NCI-H82 (cell line): ENCODE measurements at places on chromosomes 12 and 14.

- peak; percentile 16 for DNase-seq
Measured at GRCh38 chr12:25811656-25812126, 146.8 kb upstream of the RASSF8 start.

- DNase-seq = no peak
Measured at GRCh38 chr12:114661245-114661644, 22.7 kb downstream of the TBX3 start.

DNA sequence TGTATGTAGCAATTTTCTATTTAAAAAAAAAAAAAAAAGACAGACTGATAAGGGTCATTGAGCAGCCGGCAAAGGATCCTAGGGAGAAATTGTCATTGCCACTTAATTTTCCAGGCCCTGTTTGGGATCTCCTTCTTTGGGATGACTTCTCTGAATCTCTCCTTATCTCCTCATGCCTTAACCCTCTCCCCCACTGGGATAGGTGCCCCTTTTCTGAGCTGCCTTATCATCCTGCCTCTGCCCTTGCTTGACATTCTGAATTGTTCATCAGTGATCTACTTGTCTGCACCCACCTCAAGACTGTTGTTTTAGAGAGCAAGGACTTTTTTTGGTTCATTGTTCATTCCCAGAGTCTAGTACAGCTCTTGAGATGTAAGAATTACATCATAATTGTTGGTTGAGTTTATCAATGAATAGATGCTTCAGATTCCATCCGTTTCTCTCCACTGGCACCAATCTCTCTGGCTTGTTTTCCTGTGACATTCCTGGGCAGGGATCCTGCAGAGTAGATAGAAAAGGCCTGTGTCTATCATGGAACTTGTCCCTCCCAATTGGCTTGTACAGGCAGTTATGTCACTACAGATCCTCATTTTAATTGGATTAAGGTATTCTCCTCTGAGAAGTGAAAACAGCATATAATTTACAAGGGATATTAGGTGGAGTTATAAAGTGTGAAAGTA is 42.6 kb downstream of the SOCS2 start:
- no peak for DNase-seq

DNA sequence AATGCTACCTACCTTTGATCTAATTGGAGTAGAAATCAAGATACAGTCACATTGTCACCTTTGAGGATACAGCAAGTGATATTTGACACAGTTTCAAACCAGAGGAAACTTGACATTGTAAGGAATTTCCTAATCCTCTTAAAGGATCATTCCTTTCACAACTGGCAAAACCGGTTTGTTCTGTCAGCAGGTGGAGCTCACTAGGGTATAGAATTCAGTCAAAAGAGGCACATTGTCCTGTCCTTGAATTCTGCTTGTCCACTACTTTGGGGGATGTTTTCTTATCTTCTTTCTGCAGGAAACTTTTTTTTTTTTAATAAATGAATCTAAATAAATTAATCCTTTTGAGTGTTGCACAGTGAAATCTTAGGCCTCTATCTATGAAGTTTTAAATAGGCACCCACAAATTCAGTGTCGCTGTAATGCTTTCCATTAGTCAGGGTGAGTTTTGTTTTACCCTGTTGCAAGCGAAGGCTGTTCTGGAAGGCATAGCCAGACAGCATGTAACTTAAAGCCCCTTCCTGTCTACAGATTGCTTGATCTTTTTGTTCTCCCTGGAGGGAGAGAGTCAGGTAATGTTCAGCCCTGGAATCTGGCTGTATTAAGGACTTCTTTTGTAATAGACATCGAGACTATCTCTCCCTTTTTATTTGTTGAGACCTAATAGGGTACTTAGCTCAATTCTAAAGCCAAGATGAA is 285.0 kb upstream of the RGS6 start:
- DNase-seq = peak; percentile 68

DNA sequence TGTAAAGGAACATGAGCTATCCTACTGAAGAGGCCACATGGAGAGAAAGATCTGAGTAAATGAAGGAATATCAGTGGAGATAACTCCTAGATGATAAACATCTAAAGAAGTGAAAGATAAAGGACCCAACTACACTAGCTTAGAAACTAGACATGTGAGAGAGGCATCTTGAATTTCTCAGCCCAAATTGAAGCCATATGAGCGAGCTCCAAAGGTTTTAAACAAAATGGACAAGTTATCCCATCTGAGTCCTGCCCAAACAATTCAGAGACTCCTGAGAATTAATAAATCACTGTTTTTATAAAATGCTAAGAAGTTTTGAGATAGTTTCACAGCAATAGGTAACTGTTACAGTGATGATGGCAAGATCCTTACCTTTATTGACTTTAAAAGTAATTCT is 438.9 kb downstream of the NAV3 start:
- no peak for DNase-seq

GRCh38 chr14:33150666-33151428 is 212.2 kb downstream of the NPAS3 start:
- no peak for DNase-seq

DNA sequence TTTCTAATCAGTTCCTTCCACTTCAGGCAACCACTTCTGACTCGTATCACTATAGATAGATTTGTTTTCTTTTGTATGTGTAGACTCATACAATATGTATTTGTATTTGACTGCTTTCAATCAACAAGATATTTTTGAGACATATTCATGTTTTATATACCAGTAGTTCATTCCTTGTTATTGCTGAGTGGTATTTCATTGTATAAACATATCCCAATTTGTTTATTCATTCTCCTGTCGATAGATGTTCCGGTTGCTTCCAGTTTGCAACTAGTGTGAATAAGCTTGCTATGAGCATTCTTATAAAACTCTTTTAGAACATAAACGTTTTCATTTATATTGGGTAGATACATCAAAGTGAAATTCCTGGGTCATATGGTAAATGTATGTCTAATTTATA is 119.2 kb downstream of the FIGNL2 start:
- DNase-seq = no peak

GRCh38 chr12:108804271-108804953 is 53.0 kb downstream of the SSH1 start:
- DNase-seq = peak; percentile 49

DNA sequence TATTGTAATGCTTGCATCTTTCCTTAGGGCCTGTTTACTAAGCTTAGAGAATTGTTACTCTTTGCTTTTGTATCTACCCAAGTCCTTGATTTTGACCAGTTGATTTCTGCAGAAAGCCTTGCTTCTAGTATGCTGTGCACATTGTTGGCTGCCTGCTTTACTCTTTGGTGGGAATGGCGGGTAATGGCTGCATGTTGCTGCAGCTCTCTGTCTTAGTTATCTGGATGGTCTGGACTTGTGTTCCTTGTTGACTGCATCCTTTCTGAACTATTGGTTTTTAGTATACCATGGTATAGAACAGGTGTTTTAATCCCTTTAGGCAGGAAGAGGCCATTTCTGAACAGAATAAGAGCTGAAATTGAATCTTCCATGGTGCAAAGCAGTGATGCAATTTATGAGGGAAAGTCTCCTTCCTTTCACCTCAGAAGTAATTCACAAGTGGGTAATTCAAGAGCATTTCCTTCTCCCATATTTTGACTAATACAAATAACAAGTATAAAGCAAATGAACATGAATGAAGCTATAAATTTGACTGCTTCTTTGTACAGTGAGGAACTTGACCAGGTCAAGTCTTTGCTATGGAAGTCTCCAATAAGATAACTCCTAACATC is 466.4 kb downstream of the NPAS3 start:
- DNase-seq = no peak

DNA sequence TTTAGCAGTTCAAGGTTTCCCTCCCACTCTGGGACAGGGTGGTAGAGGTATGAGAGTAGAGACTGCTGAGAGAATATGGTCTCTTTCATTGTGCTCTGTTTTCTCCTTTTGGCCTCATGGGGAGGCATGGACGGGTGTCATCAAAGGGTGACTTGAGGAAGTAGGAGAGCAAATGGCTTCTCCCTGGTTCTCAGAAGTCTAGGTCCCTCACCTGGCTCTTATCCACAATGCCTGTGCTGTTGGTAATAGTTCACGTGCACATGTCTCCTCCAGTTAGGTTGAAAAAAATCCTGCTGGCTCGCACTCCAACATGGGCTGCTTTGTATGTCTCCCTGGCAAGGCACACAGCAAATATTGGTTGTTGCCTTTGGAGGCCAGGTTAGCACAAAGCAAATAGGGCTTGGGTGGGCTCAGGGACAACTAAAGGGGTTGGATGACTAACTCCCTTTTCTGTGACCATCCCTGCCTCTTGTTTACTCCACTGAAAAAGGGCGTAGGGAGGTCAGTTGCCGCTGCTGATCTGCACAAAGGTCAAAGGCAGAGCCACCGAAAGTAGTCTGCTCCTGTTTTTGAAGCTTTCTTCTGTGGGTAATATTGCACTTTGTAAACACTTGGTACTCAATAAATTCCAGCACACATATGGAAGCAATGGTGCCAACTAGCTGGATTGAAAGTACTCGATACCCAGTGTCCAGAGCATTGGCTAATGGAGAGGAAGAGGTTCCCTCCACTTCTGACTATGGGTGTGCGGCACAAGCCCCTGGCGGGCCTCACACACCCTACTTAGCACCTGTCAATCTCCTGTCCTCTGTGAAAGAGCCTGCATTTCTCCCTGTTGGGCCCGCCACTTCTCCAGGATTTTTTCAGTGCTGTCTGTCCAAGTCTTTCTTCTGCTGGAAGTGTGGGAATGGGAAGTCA is 121.8 kb downstream of the SLC38A6 start:
- DNase-seq = peak; percentile 30

DNA sequence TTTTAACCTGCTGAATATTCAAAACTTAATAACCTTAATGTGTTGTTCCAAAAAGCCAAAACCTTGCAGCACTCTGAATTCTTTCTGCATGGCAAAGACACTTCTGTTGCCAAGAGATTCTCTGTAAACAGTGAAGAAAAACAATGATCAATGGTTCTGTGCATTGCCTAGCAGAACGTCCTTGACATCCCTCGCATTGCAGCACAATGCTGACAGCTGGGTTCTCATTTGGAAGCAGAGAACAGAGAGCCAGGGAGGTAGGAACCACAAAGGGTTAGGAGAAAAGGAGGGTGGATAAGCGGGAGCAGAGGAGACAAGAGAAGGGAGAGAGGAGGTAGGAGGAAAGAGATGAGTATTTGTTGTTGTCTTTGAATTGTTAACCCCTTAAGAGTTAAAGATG is 501.1 kb downstream of the NAV3 start:
- no peak for DNase-seq

DNA sequence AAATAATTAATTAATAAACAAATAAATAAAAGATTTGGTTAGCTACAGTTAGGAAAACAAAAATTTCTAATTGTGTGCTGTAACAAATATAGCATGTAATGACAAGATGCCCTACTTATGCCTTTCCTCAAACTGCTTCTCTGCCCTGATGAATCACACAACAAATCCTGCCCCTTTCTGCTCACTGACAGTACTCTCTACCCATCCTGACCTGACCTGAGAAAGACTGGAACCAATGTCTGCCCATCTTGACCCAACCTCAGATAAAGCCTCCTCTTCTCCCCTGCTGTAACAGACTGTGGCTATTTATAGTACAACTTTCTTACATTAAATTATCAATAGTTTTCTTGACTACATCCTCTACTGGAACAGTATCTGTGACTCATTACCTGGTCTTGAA is 43.7 kb downstream of the PPP1R13B start:
- DNase-seq = no peak
